LHCN-M2 (cell line): ENCODE measurements at places on chromosomes 11 and 22.

DNA sequence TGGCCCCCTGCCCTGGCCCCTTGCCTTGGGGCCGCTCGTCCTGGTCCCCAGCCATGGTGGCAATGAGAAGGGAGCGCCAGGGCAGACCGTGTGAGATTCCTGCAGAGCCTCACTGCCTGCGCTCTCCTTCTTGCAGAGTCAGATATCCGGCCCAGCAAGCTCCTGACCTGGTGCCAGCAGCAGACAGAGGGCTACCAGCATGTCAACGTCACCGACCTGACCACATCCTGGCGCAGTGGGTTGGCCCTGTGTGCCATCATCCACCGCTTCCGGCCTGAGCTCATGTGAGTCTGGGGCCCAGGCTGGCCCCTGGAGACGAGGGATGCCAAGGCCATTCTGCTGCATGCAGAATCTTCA lies 114.1 kb downstream of the MICAL2 start:
- peak; percentile 98 for DNase-seq

DNA sequence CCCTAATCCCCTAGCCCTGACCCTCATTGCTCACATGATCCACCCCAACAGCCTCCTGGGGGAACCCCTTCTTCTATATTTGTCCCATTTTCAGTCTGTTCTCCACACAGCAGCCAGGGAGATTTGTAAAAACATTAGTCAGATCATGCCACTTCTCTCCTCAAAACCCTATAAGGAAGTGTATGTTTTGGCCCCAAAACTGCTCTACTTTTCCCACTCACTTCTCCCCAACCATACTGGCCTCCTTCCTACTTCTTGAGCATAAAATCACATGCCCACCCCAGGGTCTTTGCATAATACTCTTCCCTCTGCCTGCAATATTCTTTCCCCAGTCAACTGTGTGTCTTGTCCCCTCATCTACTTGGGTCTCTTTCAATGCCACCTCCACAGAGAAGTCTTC lies 4.7 kb upstream of the SLC22A12 start:
- DNase-seq: no peak

- DNase-seq: no peak
Measured at GRCh38 chr22:26576026-26576680, 13.8 kb downstream of the TPST2 start.

GRCh38 chr22:41925783-41926460 lies 684 bp downstream of the TNFRSF13C start:
- no peak for DNase-seq

DNA sequence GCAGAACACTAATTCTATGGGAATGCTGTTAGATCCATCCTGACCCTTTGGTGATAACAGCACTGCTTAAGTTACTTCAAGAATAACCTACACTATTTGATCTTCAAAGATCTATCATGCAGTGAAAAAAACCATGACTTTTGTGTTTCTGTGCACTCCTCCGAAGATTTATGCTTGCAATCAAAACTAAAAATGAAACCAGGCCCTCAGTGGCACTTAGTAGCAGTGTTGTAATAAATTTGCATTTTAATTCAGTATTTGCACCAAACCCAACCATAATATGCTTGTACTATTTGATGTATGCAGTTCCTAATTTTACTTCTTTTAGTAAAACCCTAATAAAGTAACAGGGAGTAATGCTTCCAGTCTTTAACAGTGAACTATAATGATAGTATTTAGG lies 130.7 kb downstream of the SOX6 start:
- no peak for DNase-seq

- DNase-seq: peak; percentile 17
Measured at GRCh38 chr11:8262552-8263108, 1.0 kb downstream of the LMO1 start.

GRCh38 chr22:28907311-28908008 lies 24.1 kb downstream of the ZNRF3 start:
- peak; percentile 76 for DNase-seq

DNA sequence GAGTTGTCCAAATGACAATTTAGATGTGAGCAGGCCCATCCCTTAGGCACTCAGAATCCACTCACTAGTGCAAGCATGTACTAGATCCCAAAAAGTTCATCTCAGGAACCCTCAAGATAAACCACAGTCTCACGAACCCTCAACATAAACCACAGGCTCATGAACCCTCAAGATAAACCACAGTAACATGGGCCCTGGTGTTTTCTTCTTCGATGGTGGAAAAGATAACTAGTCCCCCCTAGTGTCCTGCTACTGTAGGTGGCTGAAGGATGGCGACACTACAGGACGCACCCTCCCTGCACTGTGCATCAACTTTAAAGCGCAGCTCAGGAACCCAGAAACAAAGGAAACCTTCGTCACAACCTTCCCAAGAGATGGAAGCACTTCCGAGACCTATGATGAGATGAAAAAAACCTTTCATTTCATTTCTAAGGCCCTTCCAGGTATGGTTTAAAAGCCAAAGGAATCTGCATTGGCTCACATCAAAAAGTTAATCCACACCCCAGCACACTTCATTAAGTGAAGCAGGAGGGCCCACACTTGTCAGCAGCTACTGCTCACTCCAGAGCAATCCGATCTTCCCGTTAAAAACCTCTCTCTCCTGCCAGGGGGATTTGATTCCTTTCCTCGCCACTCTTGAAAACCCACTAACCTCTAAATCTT lies 2.4 kb downstream of the LARGE1 start:
- peak; percentile 32 for DNase-seq

DNA sequence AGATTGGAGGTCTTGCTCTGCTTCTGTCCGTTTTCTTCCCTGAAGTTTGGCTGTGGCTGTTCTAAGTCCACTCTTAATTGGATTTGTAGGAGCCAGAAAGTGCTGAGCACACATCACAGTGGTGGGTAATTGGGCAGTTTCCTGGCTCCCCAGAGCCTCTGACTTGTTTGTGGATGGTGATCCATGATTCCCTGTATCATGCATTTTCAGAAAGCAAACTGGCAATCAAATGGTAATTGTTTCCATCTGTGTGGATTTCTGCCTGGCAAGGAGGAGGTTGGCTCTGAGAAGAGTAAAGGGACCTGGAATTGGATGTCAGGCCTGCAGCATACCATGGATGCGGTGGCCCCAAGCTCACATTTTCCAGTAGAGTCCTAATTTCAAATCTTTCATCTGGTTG lies 49.5 kb downstream of the PPFIBP2 start:
- no peak for DNase-seq

DNA sequence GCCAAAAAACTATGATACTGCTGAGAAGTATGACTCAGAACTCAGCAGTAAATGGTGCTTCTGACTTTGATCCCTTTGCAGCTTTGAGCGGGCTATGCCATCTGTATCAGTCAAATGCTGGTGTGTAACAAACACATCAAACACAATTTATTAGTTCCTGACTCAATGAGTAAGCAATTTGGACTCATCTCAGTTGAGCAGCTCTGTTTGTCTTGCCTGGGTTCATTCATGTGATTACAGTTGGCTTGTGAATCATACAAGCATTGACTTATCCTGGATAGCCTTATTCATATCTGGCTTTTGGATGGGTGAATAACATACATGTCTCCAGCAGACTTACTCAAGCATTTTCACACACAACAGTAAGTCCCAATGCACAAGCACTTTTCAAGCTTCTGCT lies 858.8 kb downstream of the METTL15 start:
- DNase-seq: peak; percentile 21

GRCh38 chr11:115221461-115222069 lies 282.6 kb downstream of the CADM1 start:
- DNase-seq: no peak

GRCh38 chr22:24681236-24681635 lies 78.2 kb downstream of the GGT1 start:
- DNase-seq: peak; percentile 40

DNA sequence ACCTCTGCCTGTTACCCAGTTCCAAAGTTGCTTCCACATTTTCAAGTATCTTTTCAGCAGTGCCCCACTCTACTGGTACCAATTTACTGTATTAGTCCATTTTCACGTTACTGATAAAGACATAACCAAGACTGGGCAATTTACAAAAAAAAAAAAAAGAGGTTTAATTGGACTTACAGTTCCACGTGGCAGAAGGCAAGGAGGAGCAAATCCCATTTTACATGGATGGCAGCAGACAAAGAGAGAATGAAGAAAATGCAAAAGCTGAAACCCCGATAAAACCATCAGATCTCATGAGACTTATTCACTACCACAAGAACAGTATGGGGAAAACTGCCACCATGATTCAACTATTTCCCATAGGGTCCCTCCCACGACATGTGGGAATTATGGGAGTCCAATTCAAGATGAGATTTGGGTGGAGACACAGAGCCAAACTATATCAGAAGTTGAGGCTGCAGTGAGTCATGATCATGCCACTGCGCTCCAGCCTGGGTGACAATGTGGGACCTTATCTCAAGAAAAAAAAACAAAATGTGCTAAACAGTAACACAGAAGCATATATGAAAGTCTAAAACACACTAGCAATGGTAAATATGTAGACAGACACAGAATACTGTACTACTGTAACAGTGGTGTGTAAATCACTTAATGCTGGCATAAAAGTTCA lies 190.3 kb upstream of the ZC3H12C start:
- DNase-seq: no peak

DNA sequence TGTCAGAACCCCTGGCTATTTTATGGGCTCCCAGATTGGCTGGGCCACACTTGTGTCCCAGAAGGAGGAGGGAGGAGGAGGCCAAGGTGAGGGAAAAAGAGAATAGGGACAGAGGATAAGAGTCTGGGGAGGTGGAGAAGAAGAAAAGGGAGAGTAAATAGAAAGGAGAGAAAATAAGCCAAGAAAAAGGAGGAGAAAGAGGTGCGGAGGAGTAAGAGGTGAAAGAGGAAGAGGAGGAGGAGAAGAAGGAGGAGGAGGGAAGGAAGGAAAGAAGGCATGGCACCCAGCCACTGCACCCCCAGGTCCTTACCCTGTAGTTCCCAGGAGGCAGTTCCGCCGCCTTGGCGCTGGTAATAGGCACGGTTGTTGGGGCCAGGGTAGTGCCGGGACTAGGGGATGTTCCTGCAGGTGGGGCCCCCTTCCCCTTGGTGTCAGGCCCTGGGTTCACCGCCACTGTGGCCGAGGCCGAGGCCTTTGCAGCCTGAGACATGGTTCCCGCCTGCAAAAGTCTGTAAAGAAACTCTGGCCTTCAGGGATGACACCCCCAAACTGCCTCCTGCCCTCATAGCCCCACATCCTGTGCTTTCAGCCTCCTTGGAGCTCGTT lies 1.9 kb downstream of the CRYBB1 start:
- DNase-seq: no peak

- no peak for DNase-seq
Measured at GRCh38 chr11:95508219-95508890, 277.4 kb upstream of the SESN3 start.

GRCh38 chr11:104549019-104549418 lies 349.2 kb downstream of the CASP12 start:
- DNase-seq: peak; percentile 26

- DNase-seq: no peak
Measured at GRCh38 chr11:125433454-125434121, 62.5 kb downstream of the FEZ1 start.

GRCh38 chr11:14264966-14265365 lies 94.0 kb downstream of the RRAS2 start:
- no peak for DNase-seq

DNA sequence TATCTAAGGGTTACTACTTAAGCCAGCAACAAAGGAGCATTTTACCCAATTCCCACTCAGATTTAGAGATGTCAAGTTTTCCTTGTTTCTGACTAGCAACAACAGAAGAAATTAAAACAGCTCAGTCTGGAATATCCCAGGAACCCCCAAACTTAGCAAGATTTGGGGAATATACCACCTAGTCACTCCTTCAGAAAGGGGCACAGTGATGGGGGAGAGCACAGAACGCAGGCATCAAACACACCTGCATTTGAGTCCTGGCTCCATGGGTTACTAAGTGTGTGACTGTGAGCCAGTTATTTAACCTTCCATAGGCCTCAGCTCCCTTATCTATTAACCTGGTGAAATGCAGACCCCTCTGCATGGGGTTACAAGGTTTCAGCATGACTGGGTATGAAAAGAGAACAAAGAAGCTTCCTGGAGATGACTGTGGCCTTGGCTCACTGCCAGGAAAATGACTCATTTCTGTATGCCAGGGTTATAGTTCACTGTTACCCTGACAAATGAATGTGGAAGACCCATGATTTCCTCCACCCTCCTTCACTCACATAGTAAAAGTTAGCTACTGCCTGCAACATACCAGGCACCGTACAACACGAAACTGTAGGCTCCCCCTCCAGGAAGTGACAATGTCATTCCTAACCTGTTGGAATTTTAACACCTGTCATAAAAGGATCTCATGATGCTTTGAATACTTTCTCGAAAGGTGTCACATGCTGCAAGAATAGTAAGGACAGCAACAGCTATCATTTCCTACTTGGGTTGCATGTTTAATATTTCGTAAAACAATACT lies 79.6 kb downstream of the ME3 start:
- peak; percentile 96 for DNase-seq

DNA sequence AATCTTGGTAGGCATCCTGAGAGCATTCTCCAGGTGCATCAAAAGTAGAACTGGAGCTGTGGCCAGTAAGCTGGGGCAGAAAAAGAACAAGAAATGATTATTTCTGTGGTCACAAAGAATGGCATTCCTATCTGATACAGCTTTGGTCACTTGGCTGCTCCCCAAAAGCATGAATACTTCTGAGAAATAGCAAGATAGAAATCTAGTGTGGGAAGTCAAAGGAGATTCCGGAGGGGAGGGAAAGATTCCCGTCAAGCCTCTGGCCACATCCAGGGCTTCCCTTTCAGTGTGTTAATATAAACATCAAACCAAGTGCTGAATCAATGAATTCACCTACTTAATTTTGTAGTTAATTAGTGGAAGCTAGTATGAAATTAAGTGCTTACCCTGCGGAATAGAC lies 1185.4 kb downstream of the LRRC4C start:
- no peak for DNase-seq

DNA sequence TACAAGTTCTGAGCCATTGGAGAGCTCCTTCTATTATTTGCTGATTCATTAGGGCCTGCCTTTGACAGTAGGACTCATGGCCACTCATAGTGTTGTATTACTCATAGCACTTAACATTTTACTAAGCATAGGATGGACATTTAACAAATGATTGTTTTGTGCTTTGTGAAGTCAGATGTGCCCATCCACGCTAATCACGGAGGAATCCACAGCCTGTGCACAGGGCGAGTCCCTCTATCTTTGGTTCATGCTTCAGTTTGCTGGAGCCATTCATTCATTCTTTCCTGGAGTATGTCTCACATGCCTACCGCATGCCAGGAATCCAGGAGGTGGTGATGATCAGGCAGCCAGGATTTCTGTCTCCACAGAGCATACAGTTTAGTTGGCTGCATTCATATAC lies 254.1 kb downstream of the NTM start:
- DNase-seq: peak; percentile 20

DNA sequence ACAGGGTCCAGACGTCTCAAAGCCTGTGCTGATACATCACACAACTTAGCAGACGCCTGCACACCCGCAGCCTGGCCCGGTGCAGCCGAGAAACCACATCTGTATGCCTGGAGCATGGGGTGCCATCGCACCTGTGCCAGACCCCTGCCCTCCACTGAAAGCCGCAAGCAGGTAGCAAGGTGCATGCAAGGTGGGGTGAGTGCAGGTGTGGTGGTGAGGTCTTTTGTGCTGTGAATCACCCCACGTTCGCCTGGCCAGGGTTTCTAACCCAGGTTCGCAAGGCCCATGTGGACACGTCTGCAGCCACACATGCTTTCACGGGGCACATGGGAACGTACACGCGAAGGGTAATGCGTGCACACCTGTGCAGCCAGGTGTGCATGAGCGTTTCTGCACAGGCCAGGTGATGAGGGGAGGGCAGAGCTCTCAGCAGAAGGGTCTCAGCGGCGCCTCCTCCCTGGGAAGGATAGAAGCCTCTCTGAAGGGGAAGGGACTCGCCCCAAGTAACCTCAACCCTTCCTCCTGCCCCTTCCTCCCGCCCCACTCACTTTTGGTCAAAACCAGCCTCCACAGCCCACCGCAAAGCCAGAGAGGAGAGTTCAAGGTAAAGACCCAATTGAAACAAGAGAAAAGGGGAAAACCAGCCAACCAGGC lies 19.5 kb downstream of the CBX7 start:
- no peak for DNase-seq
